ENCODE measurements at places on chromosomes 1 and 21.
A peak's percentile ranks its signal among the peaks of the same experiment; 100 is the strongest.

DNA sequence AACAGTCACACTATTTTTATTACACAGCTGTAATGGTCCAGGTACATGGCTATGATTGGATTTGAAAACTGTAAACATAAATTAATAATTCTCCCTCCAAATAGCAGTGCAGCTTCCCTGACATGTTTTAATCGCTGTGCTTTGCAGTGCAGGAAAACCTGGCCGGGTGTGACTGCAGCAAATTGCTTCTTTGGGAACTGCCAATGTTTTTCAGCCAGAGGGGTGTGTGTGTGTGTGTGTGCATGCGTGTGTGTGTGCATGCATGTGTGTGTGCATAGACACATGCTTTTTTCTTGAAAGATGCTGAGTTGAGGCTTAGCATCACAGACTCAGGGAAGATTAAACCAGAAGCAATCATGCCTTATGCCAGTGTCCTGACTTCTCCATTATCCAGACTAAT is 231.2 kb downstream of the PRDM2 start:
- no peak for DNase-seq

DNA sequence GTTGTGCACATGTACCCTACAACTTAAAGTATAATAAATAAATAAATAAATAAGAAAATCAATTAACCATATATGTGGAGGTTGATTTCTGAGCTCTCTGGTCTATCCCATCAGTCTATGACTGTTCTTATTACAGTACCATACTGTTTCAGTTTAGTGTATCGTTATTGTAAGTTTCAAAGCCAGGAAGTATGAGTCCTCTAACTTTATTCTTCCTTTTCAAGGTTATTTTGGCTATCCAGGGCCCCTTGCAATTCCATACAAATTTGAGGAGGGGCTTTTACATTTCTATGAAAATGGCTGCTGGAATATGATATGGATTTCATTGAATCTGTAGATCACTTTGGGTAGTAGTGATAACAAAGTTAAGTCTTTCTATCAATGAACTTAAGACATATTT is 96.9 kb upstream of the BCL9 start:
- DNase-seq = no peak

DNA sequence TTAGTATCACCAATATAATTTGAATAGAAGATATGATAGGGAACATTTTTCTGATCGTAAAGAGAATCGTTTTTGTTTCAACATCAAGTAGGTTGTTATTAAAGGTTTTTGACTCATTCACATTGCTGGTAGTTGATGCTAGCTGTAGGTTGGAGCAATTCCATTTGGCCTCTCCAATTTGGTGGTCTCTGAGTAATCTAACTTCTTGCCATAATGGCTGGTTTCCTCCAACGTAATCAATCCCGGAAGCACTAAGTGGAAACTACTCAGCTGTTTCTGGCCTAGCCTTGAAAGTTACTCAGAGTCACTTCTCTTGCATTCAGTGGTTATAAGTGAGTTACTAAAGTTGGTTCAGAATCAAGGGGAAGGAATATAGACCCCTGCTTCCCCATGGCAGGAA is 26.0 kb downstream of the RCOR3 start:
- DNase-seq = peak; percentile 54

DNA sequence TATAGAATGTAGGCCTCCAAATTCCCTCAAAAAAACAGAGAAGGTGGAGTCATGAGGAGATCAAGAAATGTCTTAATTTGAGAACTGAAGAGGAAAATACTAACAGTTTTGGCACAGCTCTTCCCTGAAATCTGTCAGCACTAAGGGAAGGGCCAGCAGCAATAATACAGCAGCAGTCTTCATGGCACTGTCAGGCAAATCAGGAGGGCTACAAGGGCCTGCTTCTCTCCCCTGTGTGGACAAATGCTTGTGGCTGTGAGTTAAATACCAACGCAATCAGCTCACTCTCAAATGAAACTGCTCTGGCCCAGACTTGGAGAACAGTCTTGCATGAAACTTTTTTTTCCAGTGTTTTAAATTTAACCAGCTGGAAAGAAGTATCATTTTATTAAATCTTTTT is 20.5 kb upstream of the CNN3 start:
- peak; percentile 89 for DNase-seq

GRCh38 chr1:148379697-148380096 is 103.4 kb downstream of the PPIAL4G start:
- DNase-seq = no peak

GRCh38 chr1:160522622-160523345 is at the start of gene SLAMF6:
SLAMF6 (minus strand) TSS chr1:160523255; CDS start chr1:160523192, 63 bp downstream.
- no peak for DNase-seq

GRCh38 chr1:15951341-15952153 is 24.4 kb downstream of the ZBTB17 start:
- DNase-seq = peak; percentile 31

DNA sequence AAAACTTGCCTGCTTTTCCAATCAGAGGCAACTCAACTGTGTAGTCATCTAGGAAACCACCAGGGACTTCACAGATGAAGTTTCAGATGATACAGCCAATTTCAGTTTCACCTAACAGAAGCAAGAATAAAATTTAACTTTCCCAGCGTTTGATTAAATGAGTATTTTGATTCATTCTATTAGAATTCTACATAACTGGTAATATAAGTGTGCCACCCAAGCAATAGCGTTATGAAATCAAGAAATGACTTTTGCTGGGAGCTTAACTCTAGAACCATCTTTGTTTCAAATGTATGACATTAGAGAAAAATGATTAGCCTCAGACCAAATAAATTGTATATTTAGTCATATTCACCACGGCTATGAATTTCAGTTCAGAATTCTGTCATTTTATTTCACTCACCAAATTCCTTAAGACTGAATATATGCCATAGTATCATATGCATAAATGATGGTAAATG is 239.3 kb downstream of the NRIP1 start:
- DNase-seq = no peak

GRCh38 chr1:10450156-10450814 is 454 bp downstream of the CORT start:
- DNase-seq = peak; percentile 8

DNA sequence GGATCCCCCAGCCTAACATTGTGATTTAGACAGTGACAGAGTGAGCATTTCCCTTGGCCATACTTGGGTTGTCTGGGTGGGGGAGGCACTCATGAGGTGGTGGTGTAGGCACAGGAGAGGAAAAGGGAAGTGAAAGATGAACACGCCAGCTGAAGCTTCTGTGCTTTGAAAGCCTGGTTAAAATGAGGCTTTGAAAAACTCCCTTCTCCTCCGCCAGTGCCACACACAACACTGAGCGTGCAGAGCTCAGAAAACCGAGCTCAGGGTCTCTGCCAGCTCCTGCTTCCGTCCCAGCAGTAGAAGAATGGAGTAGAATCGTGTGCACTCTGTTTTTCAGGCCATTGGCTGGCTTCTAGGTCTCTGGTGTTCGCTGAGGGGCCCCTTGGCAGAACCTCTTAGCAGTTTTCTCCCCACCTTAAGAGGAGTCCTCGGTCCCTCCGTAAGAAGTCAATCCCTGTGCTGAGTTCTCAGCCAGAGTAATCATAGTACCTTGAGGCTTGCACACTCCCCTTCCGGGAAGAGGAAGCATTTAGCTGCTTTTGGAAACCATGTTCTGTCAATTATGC is 12.9 kb downstream of the PLEKHM2 start:
- no peak for DNase-seq

GRCh38 chr1:229141689-229142377 is 129.1 kb upstream of the RAB4A start:
- no peak for DNase-seq

DNA sequence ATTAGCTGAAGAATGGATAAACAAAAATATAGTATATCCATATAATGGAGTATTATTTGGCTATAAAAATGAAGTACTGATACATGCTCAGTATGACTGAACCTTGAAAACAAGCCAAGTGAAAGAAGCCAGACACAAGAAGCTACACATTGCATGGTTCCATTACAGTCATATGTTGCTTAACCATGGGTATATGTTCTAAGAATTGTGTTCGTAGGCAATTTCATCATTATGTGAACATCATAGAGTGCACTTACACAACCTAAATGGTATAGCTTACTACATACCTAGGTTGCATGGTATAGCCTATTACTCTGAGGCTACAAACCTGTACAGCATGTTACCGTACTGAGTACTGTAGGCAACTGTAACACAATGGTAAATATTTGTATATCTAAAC is 28.6 kb upstream of the FCAMR start:
- no peak for DNase-seq

- DNase-seq = peak; percentile 16
Observed at GRCh38 chr1:60936163-60936562, 146.2 kb upstream of the NFIA start.

DNA sequence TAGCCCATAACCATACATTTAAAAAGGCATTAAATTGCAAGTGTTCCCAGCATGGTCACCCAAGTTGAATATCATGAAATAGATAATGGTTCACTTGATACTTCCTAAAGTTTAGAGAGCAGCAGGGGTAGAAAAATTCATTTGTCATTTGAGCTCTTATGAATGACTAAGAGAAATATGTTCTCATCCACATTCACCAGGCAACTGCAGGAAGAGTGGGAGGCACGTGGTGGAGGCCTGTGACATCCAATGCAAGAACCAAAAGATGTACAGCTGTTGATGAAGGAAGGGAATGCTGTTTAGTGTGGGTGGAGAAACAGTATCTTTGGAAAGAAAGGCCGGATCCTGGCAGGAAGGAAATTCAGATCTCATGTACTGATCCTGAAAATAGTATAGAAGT is 473.1 kb downstream of the ADGRL2 start:
- DNase-seq = peak; percentile 4

- no peak for DNase-seq
Observed at GRCh38 chr1:196723325-196724185, 51.1 kb upstream of the CFHR3 start.

GRCh38 chr1:109104364-109105151 is 9.4 kb upstream of the ELAPOR1 start:
- DNase-seq = no peak

- DNase-seq = no peak
Observed at GRCh38 chr21:41792711-41793110, 25.9 kb upstream of the RIPK4 start.

- peak; percentile 89 for DNase-seq
Observed at GRCh38 chr1:32447469-32448185, 17.2 kb upstream of the ZBTB8B start.

Data from fibroblast of upper back skin (primary cell).